ENCODE measurements at places on chromosomes 12 and 14.
A peak's percentile ranks its signal among the peaks of the same experiment; 100 is the strongest.

- DNase-seq: no peak
Measured at GRCh38 chr14:22296722-22297121, 292.3 kb downstream of the DAD1 start.

GRCh38 chr14:22487401-22487800 lies 101.6 kb downstream of the DAD1 start:
- no peak for DNase-seq

DNA sequence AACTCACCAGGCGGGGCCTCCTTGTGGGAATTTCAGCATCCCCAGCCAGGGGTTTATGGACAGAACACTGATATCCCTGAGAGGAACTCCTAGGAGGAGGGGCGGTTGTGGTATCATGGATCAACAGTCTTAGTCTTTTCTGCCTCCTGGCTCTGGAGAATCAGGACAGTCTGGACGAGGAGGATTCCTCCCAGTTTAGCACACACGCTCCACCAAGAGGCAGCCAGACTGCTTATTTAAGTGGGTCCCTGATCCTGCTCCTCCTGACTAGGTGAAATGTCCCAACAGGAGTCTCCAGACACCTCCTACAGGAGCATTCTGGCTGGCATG lies 10.4 kb upstream of the ZNF705A start:
- DNase-seq: no peak

GRCh38 chr12:52813885-52814709 lies at the start of gene KRT4:
Gene KRT4, minus strand, starts transcription at chr12:52814116. Its CDS starts 58 bp downstream, at chr12:52814058.
- DNase-seq: no peak

DNA sequence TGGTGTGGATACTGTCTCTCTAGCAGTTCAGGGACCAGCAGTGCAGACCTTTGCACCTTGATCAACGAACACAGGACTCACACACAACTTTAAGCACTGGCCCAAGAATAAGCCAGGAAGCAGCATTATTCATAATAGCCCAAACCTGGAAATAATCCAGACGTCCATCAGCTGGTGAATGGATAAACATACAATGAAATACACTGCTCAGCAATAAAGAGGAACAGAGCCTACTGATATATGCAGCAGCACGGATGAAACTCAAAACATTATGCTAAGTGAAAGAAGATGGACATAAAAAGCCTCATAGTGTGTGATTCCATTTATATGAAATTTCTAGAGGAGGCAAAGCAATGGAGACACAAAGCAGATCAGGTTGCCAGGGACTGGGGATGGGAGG lies 303.9 kb upstream of the FKBP4 start:
- no peak for DNase-seq

DNA sequence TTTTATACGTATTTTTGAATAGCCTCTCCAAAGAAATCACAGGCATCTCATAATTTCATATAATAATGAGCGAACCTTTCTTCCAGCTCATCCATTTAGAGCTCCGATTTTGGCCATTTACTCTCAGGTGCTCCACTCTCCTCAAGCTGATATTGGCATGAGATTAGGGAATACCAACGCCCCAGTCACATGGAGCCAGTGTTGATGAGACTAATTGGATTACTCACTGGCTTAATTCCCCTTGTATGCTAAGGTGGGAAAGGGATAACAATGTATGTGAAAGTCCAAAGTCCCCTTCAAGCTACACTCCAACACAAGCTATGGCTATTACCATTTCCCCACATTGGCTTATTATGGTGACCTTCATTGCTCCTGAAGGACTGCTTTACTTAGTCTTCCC lies 76.6 kb upstream of the NAV3 start:
- DNase-seq: no peak

DNA sequence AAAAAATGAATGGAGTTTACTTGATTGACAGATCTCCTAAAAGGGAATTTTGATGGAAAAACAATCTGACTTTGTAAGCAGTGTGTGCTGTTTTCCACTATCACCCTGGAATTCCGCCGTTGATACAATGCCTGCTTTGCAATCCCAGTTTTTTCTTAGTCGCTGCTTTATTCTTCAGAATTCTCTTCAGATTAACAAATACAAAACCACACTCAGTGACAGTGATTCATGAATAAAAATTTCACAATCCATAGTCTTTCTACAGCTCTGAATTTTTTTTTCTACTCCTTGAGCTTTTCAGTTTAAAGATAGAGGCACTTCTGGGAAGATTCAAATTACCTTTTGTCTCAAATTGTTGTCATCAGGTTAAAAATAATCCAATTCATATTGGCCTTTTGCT lies 44.6 kb upstream of the KITLG start:
- no peak for DNase-seq

GRCh38 chr12:124577986-124578385 lies 10.6 kb upstream of the NCOR2 start:
- no peak for DNase-seq

DNA sequence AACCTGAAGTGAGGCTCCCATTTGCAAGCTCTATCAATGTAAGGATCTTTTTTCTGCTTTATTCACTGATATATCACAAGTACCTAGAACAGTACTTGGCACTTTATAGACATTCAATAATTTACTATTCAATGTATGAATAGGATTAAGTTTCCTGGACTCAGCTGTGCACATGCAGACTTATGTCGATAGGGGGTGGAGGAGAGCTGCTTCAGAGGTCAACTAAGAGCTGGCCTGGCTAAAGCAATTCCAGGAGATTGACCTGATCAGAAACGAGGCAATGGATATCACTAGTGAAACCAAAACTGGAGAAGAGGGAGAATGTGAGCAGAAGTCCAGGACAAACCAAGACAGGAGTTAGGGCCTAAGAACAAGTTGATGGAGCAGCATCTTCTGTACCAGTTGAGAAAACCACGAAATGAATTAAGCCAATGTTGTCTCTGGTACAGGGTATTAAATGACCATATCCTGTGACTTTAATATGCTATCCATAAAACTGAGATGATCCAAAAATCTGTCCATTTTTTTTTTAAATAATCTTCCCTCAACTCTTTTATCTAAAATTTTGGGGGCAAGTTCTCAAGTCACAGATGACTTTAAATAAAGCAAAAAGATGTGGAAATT lies 169.2 kb downstream of the PIK3C2G start:
- DNase-seq: no peak

DNA sequence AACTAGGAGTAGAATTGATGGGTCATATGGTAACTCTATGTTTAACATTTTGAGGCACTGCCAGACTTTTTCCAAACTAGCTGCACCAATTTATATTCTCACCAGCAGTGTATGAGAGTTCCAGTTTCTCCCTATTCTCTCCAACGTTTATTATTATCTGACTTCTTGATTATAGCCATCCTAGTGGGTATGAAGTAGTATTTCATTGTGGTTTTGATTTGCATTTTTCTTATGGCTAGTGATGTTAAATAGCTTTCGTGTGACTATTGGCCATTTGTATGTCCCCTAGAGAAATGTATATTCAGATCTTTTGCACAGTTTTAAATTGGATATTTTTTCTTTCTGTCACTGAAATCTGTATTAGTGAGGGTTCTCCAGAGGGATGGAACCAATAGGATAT lies 37.8 kb downstream of the HELB start:
- no peak for DNase-seq

GRCh38 chr14:50312734-50313054 lies 570 bp downstream of the DMAC2L start:
- DNase-seq: no peak

DNA sequence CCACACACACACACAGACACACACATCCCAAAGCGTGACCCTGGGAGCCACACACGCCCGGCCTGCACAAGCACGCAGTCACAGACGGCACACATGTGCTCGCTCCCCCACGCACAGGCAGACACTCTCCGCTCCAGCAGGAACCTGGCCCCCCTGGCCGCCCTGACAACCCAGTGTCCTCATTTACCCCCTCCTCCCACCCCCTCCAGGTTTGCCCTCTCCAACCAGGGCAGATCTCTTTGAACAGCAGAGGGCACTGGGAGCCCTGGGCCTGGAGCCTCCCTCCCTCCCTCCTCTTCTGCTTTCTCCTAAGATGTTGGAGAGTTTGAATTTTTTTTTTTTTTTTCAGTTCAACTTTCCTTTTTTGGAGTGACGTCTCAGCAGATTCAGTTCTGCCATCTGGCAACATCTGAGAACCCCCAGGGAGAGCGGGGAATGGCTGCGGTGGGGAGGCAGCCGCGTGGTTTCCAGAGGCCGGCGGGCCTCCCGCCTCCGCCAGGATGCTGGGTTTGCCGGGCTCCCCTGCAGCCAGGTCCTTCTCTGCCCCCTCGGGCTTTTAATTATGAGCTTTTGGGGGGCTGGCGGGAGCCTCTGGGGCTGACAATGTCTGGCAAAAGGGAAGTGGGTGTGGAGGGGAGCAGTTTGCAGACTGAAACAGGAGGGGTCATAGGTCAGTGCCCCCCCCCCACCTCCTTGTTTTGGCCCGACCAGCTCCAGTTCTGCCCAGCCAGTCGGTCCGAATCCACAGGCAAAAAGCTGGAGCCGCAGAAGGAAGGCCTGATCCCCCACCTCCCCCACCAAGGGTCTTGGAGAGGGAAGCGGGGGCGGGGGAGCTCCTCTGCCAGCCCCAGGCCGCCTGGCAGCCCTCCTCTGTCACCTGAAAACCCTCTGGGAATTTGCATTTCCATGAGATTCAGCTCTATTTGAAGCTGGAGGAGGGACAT lies 1.3 kb upstream of the NCOR2 start:
- no peak for DNase-seq

DNA sequence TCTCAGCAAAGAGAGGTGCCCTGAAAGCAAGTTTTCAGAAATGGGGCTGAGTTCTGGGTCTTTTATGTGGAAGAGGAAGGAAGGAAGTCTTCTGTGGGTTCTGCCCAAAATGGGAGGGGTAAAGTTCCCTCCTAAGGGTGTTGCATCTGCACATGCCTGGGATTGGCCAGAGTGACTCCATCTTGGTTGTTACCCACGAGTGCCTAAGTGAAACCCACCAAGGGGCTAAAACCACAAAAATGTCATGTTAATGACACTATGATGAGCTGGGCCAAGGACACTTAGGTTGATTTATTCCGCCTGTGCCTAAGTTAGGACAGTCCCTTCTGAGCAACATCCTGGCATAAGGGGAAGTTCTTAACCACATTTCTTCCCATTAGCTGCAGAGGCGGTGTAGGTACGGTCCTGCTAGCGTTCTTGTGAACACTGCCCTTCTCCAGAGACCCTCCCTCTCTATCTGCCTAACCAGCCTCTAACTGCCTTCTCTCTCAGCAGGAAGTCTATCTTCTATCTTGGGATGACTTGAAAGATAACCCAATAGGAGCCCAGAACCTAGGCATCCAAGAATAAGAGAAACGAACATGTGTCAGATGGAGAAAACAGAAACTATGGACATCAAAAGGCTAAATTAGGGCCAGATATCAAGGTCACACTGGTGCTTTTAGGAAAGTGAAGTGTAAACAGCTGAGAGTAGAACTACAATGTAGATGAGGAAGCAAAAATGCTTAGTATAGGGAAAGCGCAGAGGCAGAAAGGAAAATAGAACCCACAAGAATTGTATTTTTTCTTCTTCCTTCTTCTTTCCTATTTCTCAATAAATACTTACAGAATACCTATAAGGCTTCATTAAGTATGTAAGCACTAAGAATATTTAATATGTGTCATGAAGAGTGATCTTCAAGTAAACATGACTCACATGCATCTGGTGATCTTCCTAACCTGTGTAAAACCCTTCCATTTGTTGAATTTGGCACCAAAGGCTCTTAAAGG lies 104.2 kb upstream of the AMN1 start:
- DNase-seq: peak; percentile 2

DNA sequence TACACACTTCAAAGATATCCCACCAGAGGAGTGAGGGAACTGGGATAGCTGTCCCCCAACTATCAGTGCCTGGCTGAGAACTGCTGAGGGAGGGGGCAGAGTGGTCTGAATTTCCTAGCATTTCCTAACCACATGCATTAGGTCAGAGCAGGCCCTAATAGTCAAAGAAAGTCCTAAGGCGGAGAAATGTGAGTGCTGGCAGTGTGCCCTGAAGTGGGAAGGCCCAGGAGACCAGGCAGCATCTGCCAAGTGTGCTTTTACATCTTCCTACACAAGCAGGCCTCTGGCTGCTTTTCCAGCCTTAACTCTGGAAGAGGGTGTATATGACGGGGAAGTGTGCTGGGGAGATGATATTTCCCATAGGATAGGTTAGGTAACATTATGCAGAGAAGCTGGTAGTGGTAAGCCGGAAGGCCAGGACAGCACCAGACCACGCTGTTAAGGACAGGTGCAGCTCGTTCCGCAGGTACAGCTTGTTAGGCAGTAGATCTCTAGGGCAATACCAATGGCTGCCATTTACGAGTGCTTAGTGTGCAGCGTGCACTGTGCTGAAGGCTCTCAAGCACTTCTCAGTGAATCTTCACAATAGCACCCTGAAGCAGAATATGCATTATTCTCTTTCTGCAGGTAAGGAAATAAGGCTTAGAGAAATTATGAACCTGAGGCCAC lies 9.1 kb upstream of the CCDC198 start:
- DNase-seq: no peak

DNA sequence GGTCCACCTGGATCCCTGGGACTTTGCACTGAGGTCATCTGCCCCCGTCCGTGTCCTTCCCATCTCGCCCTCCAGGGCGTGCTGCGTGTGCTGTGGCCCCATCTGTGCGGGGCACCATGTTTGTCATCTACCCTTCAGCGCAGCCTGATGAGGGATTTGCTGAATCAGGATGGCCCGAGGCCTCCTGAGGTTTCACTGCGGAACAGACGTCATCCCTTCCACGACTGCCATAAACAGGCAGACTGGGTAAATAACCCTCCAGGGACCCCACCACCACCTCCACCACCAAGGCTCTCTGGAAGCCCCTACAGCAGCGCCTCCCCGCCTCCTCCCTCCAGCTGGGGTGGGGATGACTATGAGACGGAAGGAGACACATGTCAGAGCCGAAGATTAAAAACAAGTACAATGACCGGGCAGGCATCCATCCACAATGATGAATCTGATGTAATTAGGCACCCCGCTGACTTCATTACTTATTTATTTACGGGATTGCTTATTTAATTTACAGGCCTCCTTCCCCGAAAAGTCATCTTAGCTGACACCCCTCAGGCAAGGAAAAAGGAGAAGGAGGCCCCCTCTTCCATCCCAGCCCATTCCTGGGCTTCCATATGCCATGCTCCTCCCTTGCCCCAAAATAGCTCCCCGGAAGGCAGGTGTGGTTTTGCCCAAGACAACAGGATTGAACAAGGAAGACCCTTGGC lies 39.4 kb downstream of the NCOR2 start:
- no peak for DNase-seq

DNA sequence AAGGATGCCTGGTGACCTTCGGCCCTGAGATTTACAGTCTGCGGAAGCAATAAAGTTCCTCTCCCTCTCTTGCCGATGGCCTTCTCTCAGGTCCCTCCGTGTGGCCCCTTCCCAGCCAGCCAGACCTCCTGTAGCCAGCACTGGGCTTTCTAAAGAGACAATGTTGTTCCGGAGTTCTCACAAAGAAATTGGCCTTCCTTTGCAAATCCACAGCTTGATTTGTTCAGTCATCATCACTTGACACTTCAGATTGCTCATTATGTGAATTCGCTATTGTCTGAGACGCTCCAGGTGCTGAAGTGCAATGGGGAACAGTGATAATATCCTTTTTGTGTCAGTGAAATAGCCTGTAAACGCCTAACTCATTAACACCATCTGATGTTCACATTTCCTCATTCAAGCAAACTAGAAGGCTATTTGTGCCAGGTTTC lies 43.7 kb upstream of the GPHB5 start:
- DNase-seq: no peak
